Smooth muscle cell of the brain vasculature (primary cell): ENCODE measurements at places on chromosomes 3 and 15.
A peak's percentile ranks its signal among the peaks of the same experiment; 100 is the strongest.

DNA sequence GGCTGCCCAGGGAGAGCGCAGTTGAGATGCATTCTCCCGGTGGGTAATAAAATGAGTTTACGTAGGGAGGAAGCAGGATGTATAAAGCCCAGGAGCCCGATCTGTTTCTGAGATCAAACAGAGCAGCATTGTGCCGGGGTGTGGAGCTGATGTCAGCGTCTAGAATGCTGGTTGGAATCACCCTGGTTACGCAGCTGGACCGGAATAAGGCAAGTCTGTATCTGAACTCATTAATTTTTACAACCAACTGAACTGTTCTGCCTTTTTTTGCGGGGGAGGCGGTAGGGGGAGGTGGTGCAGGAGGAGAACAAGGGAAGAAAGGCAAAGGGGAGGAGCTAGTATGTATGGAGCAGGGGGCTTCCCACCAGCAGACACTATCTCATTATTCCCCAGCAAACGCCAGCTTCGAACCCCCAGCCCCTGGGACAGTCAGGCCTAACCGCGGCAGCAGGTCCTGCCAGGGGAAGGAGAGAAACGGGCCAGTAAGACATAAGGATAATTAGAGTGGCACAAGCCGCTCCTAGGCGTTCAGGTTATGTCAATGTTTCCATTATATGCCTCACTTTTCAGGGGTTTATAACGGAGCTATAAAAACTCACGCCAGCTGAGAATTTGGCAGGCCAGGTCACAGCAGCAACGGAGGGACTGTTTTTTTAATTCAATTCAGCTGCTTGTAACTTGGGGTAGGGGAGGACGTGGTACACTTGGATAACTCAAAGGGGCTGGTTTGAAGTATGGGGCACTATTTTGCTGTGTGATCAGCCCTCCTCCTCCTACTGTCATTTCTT is 175.3 kb upstream of the HES1 start:
- DNase-seq = no peak

- no peak for DNase-seq
Observed at GRCh38 chr3:179771797-179772196, 119.0 kb downstream of the USP13 start.

- no peak for DNase-seq
Observed at GRCh38 chr3:52039846-52040245, 16.5 kb downstream of the DUSP7 start.

DNA sequence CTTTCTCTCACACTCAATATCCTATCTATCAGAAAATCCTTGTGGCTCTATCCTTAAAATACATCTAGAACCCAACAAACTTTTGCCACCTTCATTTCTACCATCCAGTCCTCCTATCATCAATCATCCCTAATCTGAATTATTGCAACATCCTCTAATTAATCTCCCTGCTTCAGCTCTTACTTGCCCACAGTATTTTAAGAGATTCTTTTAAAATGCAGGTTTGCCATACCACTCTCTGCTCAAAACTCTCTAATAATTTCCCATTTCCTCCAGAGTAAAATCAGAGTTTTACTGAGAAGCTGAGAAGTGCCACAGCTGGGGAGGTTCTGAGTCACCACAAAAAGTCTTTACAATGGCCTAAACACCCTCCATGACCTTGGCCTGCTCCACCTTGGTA is 234.3 kb upstream of the ZPLD1 start:
- DNase-seq = no peak

GRCh38 chr3:181943285-181943684 is 231.6 kb downstream of the SOX2 start:
- DNase-seq = no peak

DNA sequence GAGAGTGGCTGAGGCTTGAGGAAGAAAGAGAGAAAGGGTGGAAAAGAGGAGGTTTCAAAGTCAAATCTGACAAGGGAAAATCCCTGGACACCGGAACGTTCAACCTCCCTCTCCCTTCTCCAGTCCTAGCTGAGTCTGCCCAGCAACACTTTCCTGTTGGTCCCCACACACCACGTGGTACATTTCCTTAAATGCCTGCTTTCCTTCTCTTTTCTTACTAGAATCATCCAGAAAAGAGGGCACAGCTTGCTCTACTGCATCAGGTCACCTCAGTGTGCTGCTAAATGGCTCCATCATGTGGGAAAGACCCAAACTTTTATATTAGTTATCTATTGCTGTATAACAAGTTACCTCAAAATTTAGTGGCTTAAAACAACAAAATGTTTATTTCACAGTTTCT is 181.2 kb downstream of the NECTIN3 start:
- no peak for DNase-seq

DNA sequence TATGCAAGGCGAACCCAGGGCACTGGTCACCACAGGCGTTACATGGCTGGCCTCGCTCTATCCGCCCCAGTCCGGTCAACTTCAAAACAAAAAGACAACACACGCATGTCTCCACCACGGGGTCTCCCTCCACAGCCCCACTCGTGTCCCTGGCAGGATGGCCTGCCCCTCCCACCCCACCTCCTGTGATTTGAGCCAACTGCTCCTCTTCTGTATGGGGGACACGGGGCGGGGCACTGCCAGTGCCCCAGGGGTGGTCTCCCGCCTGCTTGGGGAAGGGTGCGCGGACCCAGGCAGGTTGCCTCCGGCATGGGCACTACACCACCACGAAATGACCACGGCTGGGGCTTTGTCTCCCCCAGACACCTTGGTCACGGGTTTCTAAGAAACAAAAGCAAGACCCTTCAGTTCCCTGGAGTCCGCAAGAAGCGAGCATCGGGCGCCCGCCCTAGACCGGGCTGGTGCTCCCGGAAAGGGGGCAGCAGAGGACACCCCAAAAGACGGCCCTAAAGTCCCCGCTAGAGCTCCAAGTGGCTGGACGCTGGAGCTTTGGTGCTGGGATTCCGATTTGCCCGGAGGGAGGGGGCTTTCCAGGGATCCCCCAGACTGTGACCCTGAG is 219.3 kb upstream of the PRICKLE2 start:
- no peak for DNase-seq

DNA sequence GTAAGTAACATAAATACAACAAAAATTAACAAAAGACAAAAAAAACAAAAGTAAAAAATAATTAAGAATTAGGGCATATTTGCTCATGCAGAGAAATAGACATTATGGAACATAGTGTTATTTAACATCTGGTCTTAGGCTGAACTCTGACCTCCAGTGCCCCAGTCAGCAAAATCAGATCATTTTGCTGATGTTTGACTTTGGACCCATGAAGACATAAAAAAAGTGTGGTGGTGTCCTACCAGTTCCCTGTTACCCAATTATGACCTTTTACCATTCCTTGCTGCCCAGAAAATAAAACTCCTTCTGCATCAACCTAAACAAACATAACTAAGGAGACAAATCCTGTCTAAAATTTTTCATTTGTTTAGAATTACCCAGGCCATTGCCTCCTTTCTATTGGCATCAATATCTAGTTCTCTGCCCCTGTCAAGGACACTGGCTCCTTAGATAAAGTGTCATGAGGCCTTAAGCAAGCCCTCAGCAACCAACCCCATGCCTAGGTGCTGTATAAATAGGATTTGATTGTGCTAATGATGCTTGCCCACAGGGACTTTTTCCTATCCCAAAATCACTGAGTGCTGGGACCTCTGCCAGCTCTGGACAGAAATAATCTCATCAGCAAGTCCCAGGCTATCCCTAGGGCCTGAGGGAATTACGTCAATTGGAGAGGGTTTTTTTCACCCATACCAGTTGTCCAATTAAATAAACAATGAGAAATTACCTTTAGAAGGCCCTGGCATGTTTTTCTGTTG is 334.5 kb upstream of the UMPS start:
- no peak for DNase-seq

GRCh38 chr3:171393032-171393744 is 67.0 kb downstream of the TNIK start:
- peak; percentile 54 for DNase-seq
